ENCODE measurements at places on chromosomes 11 and 22. TPM values are rescaled to one million over a fixed set of nuclear protein-coding genes. Genes with fewer than 3 reads are reported as not detected.
A peak's percentile ranks its signal among the peaks of the same experiment; 100 is the strongest.

The TRIM49D1 gene
- not detected for total RNA-seq

GRCh38 chr11:59267736-59268475, 55.2 kb upstream of the MPEG1 start:
- no peak overlapping the region for H3K27ac ChIP-seq
- no peaks in the 10 kb centered on the region for H3K27me3 ChIP-seq
- H3K4me3 ChIP-seq = no peak overlapping the region
- H3K4me1 ChIP-seq = peaks cover 4% of the 10 kb centered on the region

- H3K4me3 ChIP-seq = no peak overlapping the region
- no peak overlapping the region for H3K27ac ChIP-seq
- no peak for DNase-seq
- peaks cover 21% of the 10 kb centered on the region for H3K4me1 ChIP-seq
- no peaks in the 10 kb centered on the region for H3K36me3 ChIP-seq
Observed at GRCh38 chr11:10413268-10413667, 41.8 kb upstream of the AMPD3 start.

GRCh38 chr22:38431266-38432010, 23.6 kb downstream of the KCNJ4 start:
- no peak overlapping the region for H3K27ac ChIP-seq
- no peak overlapping the region for H3K4me3 ChIP-seq
- no peak for DNase-seq
- no peaks in the 10 kb centered on the region for H3K4me1 ChIP-seq

DNA sequence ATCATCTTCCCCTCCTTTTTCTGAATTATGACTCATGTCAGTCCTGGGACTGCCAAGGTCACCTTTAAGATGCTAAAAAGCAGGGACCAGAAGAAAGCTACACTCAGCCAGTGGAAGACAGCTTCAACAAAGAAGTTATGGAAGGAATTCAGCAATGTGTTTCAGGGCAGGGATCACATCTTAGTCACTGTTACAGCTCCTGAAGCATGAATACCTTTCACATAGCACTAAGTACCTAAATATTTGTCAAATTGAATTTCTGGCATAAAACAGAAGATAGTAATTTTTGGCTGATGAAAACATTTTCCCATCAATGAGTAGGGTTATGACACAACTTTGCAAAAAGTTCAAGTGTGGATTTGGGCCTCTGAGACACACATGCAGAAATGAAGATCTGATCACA, 5.2 kb downstream of the DDB1 start:
- peak overlapping the region; percentile 35 for H3K27ac ChIP-seq
- no peak overlapping the region for H3K4me3 ChIP-seq
- peaks cover 33% of the 10 kb centered on the region for H3K4me1 ChIP-seq
- no peak for DNase-seq
- H3K36me3 ChIP-seq = peaks cover 33% of the 10 kb centered on the region

The VSIG10L2 gene
- not detected for total RNA-seq

GRCh38 chr11:11584530-11584810, 37.3 kb downstream of the GALNT18 start:
- no peaks in the 10 kb centered on the region for H3K36me3 ChIP-seq
- no peak overlapping the region for H3K4me3 ChIP-seq
- H3K4me1 ChIP-seq = peaks cover 4% of the 10 kb centered on the region
- no peaks in the 10 kb centered on the region for H3K27me3 ChIP-seq
